ENCODE measurements at places on chromosomes 7 and 10.

DNA sequence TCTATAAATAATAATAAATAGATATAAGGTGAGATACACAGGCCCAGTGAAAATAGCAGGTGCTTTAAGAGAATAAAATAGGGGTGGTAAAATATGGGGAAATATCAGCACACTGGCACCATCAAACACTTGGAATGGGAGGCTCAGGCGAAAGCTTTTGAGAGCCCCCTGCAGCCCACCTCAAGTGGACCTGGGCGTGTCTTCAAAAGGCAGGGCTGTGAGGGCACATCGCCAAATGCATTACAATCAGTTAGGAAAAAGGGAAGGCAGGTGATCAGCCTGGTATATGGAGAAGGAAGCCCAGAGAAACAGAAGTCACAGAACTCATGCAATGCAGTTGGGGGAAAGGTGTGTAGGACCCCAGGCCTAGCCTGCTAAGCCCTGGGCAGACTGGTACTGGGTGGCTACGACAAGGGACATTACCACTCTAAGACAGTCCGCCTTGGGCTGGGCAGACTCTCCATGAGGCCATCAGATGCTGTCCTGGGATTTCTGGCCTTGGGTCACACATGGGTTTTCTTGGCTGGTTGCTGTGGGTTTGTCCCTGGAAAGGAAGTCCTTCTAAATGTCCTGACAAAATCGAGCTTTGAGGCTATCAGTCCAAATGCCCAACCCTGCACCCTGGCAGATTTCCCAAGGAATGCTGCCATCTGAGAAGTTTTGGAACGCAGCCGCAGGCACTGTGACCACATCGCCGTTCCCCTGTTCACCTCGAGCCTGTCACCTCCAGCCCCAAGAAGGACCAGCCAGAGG lies 330.6 kb downstream of the GRID1 start:
- no peak for DNase-seq

DNA sequence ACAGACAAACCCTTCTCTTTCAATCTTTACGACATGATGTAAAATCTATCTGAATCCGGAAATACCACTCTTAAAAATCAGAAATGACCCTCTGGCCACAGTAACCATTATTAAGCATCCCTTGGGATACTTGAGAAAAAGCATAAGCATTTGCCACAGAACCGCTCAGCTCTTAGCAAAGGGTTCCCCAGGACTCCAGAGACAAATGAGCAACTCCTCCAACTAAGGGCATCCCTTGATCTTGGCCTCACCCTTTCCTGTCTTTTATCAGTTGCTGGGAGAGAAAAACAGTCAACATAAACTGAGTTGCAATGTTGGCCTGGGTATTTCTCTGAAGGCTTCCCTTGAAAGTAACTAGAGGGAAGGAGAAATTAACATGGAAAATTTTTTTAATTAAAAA lies 3.5 kb downstream of the PDLIM1 start:
- DNase-seq: no peak

- DNase-seq: no peak
Observed at GRCh38 chr7:151126491-151127137, 40.3 kb downstream of the AGAP3 start.

DNA sequence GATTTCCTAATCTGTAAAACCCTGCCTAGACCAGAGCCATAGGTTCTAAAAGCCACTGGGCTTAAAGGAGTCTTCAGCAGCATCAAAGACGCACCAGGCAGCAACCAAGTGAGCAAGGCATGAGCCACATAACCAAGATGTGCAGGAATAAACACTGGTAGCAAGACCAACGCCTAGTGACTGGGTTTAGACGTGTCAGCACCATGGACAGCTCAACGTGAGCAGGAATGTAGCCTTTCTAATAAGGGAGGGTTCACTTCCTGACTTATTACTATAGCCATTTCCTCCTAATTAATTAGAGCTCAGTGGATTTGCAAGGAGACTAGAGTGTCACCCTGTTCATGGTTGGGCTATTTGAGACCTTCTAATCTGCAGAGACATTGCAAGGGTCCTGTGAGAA lies 223.7 kb downstream of the LHFPL3 start:
- peak; percentile 8 for DNase-seq

- DNase-seq: no peak
Observed at GRCh38 chr10:100535338-100535714, 417 bp upstream of the HIF1AN start.

DNA sequence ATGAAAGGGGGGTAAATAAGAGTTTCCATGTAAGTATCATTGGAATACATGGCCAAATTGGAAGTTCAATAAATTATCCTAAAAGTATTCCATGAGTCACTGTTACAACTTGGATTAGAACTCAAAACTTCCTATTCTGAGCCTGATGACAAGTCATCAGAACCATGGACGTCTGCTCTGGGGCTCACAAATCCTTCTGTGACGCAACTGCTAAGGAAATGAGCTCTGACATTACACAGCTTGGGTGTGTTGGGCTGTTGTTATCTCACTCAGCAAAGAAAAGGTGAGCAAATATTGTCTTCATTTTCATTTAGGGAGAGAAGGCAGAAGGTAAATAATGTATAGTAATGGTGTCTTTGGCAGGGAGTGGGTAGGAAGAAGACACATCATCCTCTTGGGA lies 214.8 kb upstream of the ADO start:
- no peak for DNase-seq

- no peak for DNase-seq
Observed at GRCh38 chr7:23357190-23358093, 58.3 kb downstream of the MALSU1 start.
